ENCODE measurements at places on chromosomes 13 and 19.

DNA sequence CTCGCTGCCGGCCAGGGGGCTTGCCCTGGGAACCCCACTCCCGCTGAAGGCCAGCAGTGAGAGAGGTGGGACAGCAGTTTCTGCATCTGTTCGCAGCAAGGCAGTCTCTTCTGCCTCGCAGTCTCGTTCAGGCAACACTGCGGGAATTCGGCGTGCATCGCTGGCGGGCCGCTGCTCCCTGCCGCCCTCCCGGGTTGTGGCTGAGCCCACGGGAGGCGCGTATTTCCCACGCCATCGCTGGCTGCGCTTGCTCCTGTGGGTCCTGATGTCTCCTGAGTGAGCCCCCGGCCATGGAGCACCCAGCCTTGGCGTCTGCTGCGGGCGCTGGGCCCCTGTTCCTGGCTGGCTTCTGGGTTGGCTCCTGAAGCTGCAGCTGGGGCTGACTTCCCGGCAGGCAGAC is 227.9 kb downstream of the TEX29 start:
- no peak for DNase-seq

- DNase-seq, result no peak
Measured at GRCh38 chr13:44974056-44974793, 15.0 kb downstream of the NUFIP1 start.

DNA sequence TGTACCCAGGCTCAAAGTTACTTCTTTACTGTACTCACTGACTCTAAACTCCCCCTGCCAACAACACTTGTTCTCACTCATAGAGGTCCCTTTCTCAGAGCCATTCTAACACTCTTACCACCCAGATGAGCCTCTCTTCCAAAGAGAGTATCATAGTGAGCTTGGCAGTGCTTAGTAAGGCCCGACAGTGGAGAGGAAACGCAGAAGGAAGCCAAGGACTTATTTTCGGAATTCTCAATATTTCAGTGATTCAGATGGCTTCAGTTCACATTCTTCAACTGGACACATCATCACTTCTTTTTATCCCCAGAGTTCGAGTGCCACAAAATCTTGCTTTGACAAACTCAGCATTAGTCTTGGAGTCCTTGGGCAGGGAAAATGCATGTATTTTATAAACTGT is 285.9 kb downstream of the DNAJC15 start:
- no peak for DNase-seq

- no peak for DNase-seq
Measured at GRCh38 chr19:15684828-15685227, 11.9 kb downstream of the CYP4F12 start.

- DNase-seq, result no peak
Measured at GRCh38 chr13:25733696-25734435, 317.9 kb downstream of the SHISA2 start.

DNA sequence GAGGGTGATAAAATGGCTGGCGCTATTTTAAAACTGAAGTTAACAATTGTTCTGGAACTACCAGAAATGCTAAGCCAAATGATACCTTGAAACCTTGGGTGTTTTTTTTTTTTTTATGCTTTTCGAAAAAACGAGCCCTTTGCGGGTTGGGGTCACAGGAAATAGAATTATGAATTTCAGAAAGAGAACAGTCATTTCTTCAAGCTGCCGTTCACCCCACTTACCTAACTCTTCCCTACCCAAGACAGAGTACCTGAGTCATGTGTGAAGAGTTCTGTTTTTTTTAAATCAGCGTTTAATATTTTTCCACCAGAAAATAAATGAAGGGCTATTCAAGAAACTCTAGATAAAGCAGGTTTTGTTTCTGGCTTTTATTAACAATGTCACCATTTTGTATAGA is 35.3 kb downstream of the KLF2 start:
- DNase-seq, result no peak

DNA sequence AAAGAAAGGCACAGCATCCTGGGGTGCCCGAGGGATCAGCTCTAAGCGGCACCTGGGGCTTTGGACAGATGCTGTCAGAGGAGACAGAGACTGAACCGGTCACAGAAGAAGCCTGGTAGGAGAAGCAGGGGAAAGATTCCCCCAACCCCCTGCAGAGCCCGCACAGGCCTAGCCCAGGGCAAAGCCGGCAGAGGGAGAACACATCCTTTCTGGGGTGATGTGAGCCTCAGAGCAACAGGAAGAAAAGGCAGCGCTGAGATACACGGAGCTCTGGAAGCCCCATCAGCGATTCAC is 101.2 kb downstream of the CRYL1 start:
- no peak for DNase-seq

Measured in activated CD8-positive, alpha-beta memory T cell treated with anti-CD3 and anti-CD28 coated beads for 48 hours (primary cell).